ENCODE measurements at places on chromosomes 16 and 17. TPM values are rescaled to one million over a fixed set of nuclear protein-coding genes. Genes with fewer than 3 reads are reported as not detected.
A peak's percentile ranks its signal among the peaks of the same experiment; 100 is the strongest.

The ITGAD gene
- not detected for total RNA-seq

The ABCA3 gene
- 2.1 TPM for total RNA-seq

The TMC5 gene
- not detected for total RNA-seq

The NPIPB9 gene
- total RNA-seq: not detected

GRCh38 chr17:81440051-81440471 is 44.8 kb downstream of the BAHCC1 start:
- no peak for DNase-seq

GRCh38 chr17:10036511-10037061 is 131.5 kb upstream of the RCVRN start:
- peak; percentile 40 for DNase-seq

DNA sequence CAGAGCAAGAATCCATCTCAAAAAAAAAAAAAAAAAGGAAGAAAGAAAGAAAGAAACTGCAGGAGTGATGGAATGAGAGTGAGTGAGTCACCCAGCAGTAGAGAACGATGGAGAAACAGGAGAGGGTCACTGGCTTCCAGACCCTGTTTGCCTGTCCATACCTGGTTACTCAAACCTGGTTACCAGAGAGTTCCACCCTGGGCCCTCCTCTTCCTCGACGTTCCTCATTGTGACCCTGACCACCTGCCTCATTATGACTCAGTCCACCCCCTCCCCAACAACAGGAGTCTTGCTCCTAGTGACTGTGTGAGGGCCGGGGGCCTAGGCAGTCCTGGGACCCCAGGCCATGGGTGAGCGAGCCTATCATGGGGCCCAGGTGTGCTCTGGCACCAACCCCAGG is at the start of gene SPEM3:
SPEM3 (plus strand) TSS at position 301 of the 400 bp plus-strand sequence; CDS start at position 347, 46 bp downstream.
- peak; percentile 15 for DNase-seq

DNA sequence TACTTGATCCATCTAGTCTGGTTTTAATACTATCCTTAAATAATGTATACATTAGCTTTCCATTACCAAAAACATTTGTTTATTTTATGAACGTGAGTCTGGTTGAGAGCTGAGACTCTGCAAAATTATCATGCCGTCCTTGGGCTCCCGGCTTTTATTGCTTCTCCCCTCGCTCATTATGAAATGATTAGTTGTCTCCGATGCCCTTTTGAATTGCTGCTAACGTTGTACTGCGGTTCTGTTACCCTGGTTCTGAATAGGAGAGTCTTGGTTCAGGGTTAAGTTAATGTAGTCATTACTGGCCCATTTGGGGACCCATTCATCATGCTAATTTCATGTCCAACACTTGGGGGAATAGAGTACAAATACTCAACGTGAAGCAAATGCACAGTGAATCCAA is 12.8 kb downstream of the XYLT1 start:
- no peak for DNase-seq

DNA sequence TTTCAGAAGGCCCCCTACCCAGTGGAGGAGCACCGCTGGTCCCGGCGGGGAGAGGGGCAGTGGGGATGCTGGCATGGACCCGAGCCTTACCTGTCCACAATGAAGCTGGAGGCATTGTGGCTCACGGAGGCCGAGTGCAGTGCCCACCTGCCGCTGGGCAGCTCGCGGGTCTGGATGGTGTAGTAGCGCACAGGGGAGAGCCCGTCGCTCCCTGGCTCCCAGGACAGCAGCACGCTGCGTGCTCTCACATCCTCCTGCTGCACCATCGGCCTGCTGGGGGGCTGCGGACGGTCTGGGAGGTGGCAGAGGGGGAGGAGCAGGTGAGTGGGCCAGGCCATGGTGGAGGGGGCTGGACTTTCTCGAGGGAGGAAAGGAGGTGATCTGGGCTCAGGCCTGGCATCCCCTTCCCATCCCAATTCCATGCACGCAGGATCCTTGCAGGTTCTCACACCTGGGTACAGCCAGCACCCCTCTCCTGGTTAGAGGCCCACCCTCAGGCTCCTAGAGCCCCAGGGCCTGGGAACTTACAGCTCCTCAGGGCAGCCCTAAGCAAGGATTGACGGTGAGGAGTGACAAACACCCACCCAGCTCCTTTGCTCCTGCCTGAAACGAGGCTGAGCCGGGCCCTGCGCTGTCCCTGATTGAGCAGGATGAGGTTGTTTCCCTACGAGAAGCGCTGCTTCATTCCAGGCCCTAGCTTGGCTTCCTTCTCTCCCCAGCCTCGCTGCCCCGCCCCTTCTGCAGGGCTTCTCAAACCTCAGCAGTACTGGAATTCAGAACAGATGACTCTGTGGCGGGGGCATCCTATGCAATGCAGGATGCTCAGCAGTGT is 76.2 kb upstream of the CDC42EP4 start:
- DNase-seq: peak; percentile 80

GRCh38 chr17:8359769-8360168 is 16.7 kb downstream of the KRABD2 start:
- peak; percentile 95 for DNase-seq

DNA sequence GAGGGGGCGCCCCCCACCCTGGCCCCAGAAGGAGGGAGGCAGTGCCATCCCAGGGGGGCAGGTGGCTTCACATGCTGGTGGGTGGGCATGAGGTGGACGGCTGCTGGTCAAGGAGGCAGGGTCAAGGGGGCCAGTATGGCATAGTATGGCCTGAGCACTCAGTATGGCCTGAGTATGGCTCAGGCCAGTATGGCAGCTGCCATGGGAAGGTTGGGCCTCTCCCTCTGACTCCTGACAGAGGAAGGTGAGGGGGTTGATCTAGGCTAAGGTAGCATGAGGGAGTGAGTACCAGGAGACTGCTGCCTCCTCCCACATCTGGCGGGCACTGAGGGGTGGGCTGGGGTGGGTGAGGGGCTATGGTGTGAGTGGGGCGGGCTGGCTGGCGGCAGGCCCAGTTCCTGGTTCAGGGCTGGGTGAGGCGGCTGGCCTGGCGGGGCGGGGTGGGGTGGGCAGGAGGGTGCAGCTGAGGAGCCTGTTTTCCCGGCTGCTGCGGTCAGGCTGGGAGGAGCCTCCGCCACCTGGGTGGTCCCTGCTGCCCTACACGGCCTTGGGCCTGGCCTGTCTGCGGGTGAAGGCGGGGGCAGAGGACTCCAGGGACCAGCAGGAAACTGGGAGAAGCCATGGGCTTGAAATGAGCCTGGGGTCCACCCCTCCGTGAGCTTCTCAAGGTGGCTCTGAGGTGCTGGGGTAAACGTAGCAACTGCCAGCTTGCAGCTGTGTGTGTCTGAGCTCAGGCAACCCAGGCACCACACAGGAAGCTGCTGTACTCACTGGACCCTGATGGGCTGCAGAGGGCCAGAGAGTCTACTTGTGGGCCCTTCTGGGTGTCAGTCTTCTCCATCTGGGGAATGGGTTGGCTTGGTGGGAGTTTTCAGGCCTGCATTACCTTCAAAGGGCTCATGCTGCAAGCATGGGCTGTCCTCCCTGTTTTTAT is 57.0 kb downstream of the RAI1 start:
- DNase-seq: no peak

- no peak for DNase-seq
Observed at GRCh38 chr17:61477204-61477834, 25.1 kb downstream of the TBX4 start.

Data from GM23248 (cell line).